Activated naive CD4-positive, alpha-beta T cell treated with anti-CD3 and anti-CD28 coated beads, Interleukin-2, amount 50 U/mL, for 16 hours (primary cell): ENCODE measurements at places on chromosomes 4 and X.

- DNase-seq = no peak
These were observed 146.8 kb upstream of the IL1RAPL2 start for GRCh38 chrX:104419211-104419610.

DNA sequence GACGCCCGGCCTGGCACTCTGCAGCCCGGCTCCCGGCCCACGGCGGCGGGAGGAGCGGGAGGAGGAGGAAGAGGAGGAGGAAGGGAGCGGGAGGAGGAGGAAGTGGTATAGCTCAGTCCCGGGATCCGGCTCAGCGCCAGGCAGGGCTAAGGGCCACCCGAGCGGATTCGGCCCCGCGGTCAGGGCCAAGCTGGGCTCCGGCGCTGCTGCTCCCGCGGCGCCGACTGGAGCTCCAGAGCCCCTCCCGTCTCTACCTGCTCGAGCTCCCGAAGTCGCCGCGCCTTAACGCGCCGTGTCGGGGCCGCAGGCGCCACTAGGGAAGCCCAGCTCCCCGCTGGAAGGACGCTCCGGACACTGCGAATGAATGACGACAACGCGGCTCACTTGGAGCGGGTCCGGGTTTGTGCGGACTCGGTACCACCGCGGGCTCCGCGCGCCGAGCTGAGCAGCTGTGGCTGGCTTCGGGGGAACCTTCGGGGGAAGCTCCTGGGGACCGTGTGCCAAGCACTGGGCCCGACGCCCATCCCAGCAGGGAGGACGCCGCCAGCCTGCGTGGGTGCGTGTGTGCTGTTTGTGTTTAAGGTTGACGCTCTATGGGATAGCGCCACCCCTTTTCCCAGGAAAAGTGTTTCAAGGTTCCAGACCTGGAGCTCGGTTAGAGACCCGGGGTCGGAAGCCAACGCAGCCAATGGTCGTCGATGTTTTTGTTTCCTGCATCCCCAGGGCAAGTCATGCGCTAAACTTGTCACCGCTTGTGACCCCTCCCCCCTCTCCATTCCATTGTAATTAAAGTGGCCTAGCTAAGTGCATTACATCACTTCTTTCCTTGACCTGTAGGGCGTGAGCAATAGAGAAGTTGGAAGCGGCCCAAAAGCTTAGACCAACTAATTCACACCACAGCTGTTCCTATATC lies at the start of gene TBC1D9:
Gene TBC1D9 (minus strand): TSS at position 67 of the 913 bp plus-strand sequence. CDS start 340 bp downstream, outside the sequence.
- no peak for DNase-seq

DNA sequence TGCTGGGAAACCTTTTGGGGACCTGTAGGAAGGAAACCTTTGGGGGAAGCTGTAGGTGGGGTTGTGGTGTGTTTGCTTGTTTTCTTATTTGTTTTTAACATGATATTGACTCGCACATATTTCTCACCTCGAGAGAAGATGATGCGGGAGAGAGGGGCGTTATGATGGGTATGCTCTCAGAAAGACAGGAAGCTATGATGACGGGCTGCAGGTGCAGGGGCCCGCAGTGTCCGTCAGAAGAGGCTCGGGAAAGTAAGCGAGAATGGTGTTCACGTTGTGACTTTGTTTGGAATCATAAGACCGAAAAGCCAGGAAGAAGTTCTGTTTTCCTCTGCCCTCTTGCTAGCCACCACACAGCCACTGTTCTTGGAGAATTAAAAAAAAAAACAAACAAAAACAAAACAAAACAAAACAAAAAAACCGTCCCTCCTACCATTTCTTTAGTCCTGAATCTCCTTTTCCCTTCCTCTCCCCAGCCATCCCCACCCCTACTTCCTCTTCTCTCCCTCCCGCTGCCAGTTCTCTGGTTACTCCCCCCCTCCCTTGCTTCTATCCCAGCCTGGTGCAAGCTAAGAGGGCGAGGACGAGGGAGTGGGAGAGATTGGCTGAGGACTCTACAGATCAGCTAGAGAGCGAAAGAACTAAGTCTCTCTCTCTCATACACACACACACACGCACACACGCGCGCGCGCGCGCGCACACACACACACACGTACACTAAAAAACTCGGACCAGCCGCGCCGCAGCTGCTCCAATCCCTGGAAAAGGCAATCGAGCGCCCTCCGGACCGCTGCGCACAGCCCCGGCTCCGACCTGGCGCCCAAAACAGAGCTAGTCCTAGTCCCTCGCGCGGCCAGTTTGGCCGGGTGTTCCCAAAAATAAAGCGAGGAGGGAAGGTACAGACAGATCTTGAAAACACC lies at the start of gene BMP3:
Gene BMP3 (plus strand): TSS at position 648 of the 920 bp plus-strand sequence. CDS start 577 bp downstream, outside the sequence.
- DNase-seq = no peak

GRCh38 chrX:41722214-41722613 lies 1.8 kb upstream of the GPR82 start:
- DNase-seq = no peak

DNA sequence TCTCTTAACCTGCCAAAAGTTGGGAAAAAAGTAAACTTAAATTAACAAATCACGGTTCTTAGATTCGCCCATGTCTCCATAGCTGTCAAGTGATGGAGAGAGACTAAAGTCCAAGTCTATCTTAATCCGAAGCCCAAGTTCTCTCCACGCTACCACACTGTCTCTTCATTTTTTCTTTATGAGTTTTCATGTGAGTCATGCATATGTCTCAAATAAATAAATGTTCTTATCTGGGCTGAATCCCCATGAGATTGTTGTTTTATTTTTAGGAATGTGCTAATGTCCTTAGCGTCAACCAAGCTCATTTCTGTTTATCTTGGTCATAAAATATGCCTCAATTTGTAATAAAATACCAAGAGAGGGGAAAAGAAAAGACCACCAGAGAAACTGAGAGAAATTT lies 169.3 kb downstream of the RCHY1 start:
- DNase-seq = no peak

DNA sequence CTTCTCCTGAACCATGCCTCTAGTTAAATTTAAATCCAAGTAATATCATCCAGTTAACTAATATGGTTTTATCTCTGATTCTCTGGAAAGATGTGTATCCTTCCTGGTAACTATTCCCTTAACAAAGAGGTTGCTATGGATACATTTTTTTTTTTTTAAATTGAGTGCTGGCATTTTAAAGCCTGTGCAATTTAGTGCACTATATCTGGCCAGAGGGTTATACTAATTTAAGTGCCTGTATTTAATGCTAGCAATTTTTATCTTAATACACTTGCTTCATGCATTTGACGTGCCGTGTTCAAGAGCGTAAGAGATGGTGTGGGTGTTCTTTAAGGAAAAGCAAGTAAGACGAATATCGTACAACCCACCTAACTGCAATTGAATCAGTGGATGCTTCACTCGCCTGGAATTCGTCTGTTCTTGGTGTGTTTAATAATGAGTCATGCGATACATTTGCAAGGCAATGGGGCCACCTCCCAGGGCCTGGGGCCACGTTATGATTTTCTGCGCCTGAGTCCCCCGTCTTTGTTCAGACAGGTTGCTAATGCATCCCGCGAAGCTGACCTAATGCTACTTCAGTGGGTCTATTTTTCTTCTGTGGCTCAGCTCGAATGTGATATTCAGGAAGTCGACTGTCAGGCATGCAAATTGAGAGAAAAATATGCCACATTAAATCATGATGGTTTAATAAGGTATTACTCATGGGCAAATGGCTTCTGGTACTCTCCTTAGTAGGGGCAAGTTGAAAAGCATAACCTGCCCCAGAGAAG lies 14.2 kb upstream of the MID1 start:
- no peak for DNase-seq

DNA sequence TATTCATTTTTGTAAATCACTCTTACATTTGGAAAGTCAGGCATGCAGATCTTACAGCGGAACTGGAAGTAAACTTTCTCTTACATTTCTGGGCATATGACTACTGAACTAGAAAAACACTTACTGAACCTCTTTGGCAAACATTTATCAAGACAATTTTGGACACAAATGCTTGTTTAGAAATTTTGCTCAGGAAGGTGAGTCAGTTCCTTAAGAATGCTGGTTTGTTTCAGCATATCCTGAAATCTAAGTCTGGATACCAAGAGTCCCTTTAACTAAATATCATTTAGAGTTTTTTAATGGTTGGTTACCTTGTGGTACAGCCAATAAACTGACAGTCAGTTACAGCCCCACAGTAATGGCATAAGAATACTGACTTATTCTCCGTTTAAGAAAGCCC lies 15.0 kb downstream of the SHISA3 start:
- no peak for DNase-seq

GRCh38 chrX:102627640-102628039 lies 23.6 kb upstream of the GPRASP1 start:
- DNase-seq = no peak

DNA sequence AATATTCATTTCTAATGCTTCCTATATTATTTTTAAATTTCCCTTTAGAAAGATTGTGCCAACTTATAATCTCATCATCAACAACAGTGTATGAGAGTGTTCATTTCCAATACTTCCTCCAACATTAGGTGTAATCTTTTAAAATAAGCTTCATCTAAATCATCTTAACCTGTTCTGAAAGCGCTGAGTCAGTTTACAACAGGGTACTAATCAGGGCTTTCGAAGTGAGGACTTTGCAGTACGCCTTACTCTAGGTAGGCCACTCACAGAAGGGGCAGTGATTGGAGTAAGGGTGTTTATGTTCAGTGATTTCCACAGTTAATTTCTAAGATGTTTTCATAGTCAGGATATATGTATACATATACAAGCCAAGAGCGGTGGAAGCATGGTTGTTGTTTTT lies 87.9 kb downstream of the FRAS1 start:
- DNase-seq = no peak

GRCh38 chr4:74292111-74292870 lies 16.0 kb upstream of the EPGN start:
- DNase-seq = no peak

- no peak for DNase-seq
These were observed at the start of gene SHOX for GRCh38 chrX:630612-631496. SHOX (plus strand) TSS chrX:630791; CDS start chrX:630898, 107 bp downstream.

DNA sequence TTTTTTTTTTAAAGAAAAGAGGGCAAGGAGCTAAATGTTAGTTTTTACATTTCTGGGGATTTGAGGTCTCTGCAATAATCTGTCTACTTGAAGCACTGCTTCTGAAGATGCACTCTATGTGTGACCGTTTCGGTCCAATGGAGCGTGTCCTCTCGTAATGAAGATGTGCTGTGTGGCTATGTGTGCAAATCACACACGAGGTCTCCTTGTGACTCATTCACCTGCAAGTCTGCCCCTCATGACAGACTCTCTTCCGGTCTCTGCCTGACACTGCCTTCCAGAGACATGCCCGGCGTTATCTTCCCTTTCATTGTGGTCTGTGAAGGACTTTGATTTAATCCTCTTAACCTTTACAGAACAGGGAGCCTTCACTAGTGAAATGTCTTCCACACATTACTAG lies 84.3 kb downstream of the TRAM1L1 start:
- no peak for DNase-seq

- no peak for DNase-seq
These were observed 7.5 kb downstream of the YY2 start for GRCh38 chrX:21863241-21863640.

DNA sequence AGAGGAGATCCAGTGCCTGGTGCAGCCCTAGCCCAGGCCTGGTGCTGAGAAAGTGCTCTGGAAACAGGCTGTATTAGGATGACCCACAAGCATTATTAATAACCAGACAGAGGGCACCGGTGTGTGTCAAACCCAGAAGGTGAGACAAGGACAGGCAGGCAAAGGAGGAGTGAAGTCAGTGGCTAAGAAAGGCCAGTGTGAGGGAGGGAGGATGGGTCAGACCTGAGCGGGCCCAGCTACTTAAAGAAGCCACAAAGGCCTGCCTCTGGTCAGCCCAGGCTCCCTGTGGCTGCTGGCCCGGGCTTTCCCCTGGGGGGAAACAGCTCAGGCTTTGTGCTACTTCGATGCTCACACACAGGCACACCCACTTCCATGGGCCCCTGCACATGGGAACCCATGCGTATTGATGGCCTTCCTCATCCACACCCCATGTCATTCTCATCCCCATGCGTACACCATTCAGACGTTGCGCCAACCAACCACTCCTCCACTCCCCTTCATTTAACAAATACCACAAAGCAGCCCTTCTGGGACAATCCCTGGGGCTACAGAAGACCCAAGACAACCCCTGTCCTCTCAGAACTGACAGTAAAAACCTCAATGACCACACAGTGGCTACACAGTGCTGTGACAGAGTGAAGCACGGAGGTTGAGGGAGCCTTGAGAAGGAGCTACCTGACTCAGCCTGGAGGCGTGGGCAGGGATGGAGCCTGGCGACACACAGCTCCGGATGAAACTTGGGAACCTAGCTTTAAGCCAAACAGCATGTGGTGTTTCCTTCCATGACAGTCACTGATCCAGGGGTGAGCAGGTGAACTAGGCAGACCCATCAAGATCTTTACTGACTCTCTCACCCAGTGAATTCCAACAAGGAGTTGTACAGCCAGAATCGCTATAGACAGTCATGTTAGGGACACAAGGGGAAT lies 24.9 kb upstream of the MTM1 start:
- no peak for DNase-seq

- DNase-seq = no peak
These were observed 48.1 kb upstream of the TSPAN7 start for GRCh38 chrX:38513112-38513742.

DNA sequence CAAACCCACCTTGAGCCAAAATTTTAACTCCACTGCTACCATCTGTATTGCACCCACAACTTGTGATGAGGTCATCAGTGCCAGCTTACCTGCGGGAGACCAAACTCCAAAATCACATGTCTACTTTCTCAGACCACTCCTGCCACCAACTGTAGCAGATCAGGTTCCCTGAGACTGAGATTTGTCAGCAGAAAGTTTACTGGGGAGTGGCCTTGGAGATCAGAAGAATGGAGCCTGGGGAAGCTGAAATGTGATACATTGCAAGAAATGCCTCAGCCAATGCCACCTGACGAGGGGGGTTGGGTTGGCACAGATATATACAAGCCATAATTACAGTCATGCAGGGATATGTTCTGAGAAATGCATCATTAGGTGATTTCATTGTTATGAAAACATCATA lies 19.1 kb downstream of the HAUS3 start:
- no peak for DNase-seq

DNA sequence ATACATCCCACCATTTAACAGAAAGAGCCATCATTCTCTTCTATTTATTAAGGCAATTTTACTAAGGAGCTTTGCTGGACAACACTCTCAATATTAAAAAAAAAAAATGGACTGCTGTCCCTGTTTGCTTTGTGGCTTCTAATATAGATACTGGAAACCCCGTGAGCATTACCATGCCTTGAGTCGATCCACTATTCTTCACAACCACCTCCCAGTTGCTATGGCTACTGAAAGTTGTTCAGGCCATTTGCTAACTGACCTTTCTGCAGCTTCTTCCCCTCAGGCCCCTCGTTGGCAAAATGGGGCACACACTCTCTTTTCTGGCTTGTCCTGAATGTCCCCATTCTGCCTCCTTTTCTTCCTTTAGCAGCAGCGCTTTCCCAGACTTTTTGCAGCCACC lies 340.4 kb downstream of the NR3C2 start:
- DNase-seq = no peak

DNA sequence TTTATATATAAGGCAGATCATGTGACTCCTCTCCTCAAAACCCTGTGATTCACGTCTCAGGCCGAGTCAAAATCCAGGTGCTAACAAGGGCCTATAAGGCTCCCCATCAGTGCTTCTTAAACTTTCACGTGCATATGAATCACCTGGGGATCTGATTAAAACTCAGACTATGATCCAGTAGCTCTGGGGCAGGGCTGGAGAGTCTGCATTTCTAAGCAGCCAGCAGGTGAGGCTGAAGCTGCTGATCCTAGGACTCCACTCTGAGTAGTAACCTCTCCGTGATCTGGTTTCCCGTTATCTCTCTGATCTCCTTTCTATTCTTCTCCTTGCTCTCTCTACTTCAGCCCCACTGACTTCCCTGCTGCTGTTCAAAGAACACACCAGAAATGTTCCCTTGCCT lies 252.4 kb upstream of the RPS6KA3 start:
- DNase-seq = no peak

GRCh38 chr4:83272900-83273299 lies 11.7 kb downstream of the COQ2 start:
- no peak for DNase-seq
